T-helper 17 cell (primary cell): ENCODE measurements at places on chromosomes 13 and 19. TPM values are rescaled to one million over a fixed set of nuclear protein-coding genes. Genes with fewer than 3 reads are reported as not detected.

GRCh38 chr19:12484371-12485051 is at the start of gene ZNF709:
Gene ZNF709, minus strand, starts transcription at chr19:12484816. Its CDS starts 159 bp downstream, at chr19:12484657.
- peak; percentile 82 for DNase-seq

- DNase-seq = no peak
Observed at GRCh38 chr19:4347521-4347920, 4.2 kb downstream of the MPND start.

DNA sequence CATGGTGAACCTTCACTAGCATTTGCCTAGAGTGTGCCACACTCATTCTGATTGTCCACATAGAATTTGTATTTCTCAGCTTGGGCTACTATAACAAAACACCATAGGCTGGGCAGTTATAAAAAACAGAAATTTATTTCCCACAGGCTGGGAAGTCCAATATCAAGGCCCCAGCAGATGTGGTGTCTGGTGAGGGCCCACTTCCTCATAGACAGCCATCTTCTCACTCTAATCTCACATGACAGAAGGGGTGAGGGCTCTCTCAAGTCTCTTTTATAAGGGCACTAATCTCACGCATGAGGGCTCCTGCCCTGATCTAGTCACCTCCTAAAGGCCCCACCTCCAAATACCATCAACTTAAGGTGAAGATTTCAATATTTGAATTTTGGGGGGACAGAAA is 53.6 kb downstream of the LRRC63 start:
- no peak for DNase-seq

- DNase-seq = no peak
Observed at GRCh38 chr13:72139192-72139591, 272.2 kb upstream of the DACH1 start.

DNA sequence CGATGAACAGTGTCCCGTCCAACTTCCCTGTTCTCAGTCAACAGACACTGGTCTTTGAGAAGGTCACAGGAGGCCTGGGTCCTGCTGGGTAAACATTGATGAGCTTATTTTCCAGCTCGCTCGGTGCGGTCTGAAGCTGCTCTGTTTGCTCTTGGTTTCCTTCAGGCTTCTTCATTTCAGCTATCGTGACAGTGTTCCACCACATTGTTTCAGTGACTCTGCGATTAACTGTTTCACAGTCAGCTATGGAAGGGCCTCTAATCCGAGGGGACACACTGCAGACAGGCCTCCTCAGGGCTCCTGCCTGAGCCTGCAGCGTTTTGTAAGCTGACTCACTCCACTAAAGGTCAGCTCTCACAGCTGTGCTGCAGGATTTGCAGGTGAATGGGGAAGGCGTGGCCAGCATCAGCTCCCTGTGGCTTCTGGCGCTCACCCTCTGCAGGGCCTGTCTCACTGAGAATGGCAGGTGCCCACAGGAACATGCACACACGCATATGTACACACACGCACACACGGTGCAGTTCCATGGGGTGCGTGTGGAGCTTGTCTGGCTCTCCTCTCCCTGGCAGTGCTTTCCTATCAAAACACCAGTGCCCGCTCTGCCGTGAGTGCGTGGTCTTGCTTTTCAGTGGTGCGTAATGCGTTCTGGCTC is 62.9 kb upstream of the MCF2L start:
- DNase-seq = no peak

GRCh38 chr19:29381353-29382203 is 144.2 kb upstream of the VSTM2B start:
- no peak for DNase-seq

GRCh38 chr13:111280226-111280625 is 40.2 kb upstream of the TEX29 start:
- no peak for DNase-seq

- DNase-seq = no peak
Observed at GRCh38 chr13:24613755-24614154, 66.5 kb upstream of the ATP12A start.

DNA sequence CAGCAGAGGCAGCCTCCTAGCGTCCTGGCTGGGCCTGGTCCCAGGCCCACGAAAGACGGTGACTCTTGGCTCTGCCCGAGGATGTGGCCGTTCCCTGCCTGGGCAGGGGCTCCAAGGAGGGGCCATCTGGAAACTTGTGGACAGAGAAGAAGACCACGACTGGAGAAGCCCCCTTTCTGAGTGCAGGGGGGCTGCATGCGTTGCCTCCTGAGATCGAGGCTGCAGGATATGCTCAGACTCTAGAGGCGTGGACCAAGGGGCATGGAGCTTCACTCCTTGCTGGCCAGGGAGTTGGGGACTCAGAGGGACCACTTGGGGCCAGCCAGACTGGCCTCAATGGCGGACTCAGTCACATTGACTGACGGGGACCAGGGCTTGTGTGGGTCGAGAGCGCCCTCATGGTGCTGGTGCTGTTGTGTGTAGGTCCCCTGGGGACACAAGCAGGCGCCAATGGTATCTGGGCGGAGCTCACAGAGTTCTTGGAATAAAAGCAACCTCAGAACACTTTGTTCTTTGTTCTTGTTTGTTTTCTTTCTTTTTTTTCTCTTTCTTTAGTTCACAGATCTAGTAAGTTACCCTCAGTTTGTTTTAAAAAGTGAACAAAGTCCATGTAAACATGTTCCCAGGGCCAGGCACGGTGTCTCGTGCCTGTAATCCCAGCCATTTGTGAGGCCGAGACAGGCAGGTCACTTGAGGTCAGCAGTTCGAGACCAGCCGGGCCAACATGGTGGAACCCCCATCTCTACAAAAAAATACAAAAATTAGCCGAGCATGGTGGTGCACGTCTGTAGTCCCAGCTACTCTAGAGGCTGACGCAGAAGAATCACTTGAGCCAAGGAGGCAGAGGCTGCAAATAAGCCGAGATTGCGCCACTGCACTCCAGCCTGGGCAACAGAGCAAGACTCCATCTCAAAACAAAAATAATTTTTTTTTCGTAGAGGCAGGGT is 10.2 kb downstream of the ANGPTL4 start:
- no peak for DNase-seq

DNA sequence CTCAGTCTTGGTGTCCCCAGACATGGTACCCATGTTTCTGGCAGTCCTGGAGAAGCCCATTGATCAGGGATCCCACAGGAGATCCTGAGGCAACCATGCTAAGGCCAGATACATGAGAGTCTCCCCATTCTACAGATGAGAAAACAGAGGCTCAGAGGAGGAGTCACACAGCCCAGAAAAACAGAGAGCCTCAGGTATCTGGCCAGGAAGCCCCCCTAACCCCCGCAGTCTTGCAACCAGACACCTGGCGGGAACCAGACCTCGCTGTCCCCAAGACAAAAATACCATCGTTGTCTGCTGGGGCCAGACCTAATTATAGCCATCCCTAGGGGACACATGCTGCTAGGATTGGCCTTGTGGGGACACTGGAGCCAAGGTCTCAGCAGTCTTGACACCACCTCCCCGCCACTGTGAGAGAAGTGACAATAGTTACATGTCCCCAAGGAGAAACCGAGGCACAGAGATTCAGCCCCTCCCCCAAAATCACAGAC is 1.6 kb upstream of the PDE4C start:
- no peak for DNase-seq

- DNase-seq = no peak
Observed at GRCh38 chr13:41107104-41107571, 25.5 kb downstream of the KBTBD6 start.

DNA sequence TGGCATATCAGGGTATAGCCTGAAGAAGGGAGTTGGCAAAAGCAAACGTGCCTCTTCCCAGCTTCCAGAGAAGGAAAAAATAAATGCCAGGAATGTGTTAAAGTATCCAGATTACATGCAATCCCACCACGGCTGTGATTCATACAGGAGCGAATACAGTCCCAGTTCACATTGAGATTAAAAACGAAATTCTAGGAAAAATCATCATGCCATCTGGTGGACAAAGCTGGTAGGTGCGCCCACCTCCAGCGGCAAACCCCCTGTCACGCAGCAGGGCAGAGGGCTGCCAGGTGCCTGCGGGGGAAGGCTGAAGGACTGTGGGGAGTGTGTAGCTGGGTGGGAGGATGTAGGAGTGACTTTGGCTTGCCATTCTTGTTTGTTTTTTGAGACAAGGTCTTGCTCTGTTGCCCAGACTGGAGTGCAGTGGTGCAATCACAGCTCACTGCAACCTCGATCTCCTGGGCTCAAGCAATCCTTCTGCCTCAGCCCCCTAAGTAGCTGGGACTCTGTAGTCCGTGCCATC is 6.4 kb upstream of the DMWD start:
- peak; percentile 54 for DNase-seq

GRCh38 chr13:40189426-40189825 is 477.0 kb downstream of the FOXO1 start:
- DNase-seq = no peak

GRCh38 chr19:18254546-18255503 is 19.4 kb downstream of the IQCN start:
- DNase-seq = no peak

DNA sequence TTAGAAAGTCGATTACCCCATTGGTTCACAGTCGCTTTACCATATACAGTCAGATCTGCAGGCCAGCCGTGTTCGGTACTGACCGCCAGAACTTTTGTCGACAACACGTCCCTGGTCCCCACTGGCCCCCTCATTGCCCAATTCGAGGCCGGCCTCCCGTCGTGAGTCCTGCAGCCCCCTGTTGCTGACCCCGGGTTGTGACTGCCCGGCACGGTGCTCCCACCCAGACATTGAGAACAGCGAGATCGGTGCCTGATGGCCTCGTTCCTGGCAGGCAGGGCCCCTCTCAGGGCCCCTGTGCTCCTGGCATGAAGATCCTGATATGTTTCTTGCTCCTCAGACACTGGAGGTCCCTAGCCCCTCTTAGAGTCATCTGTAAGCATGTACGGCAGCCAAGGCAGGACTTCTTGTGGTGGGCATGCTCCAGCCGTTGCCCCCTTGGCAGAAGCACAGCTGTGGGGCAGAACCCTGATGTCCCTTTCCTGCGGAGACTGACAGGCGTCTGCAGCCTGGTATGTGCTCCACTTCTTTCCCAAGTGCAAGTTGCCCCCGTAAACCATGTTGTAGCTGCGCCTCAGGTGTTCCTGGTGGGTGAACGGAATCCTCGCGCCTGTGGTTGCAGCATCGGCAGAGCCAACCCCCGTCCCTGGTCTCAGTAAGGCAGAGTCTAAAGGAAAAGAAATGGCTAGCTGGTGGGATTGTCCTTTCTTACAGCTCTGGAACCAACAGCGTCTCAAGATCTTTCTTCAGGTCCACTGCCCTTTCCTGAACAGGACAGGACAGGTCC is 123.2 kb upstream of the SPACA7 start:
- DNase-seq = no peak

Gene SAMD4B
- 64.2 TPM for total RNA-seq

Gene APOC4
- total RNA-seq = not detected

Gene AXL
- 0.44 TPM for total RNA-seq

Gene DNAJC3
- total RNA-seq = 20.8 TPM
